Dorsolateral prefrontal cortex (tissue), 122 donors: ENCODE measurements at places on chromosomes 12 and 14.

- no peak for DNase-seq
These were observed 267.2 kb downstream of the SEC23A start for GRCh38 chr14:38835874-38836273.

DNA sequence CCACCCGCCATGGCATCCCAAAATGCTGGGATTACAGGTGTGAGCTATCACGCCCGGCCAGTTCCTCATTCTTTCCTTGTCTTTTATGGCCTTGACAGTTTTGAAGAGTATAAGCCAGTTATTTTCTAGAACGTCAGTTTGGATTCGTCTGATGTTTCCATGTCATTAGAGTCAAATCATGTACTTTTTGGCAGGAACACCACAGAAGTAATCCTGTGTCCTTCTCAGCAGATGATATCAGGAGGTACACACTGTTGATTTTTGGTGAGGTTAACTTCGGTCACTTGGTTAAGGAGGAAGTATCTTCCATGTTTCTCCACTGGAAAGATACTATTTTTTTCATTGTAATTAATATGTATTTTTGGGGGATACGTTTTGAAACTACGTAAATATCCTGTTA, 25.1 kb upstream of the VPS33A start:
- no peak for DNase-seq

GRCh38 chr14:69682621-69683263, 71.3 kb downstream of the SUSD6 start:
- no peak for DNase-seq

- DNase-seq: no peak
These were observed 214.9 kb downstream of the KTN1 start for GRCh38 chr14:55794655-55795595.

- DNase-seq: no peak
These were observed 150.6 kb downstream of the CCDC59 start for GRCh38 chr12:82207556-82207955.

- no peak for DNase-seq
These were observed 454.1 kb downstream of the PCNX1 start for GRCh38 chr14:71361336-71361735.

DNA sequence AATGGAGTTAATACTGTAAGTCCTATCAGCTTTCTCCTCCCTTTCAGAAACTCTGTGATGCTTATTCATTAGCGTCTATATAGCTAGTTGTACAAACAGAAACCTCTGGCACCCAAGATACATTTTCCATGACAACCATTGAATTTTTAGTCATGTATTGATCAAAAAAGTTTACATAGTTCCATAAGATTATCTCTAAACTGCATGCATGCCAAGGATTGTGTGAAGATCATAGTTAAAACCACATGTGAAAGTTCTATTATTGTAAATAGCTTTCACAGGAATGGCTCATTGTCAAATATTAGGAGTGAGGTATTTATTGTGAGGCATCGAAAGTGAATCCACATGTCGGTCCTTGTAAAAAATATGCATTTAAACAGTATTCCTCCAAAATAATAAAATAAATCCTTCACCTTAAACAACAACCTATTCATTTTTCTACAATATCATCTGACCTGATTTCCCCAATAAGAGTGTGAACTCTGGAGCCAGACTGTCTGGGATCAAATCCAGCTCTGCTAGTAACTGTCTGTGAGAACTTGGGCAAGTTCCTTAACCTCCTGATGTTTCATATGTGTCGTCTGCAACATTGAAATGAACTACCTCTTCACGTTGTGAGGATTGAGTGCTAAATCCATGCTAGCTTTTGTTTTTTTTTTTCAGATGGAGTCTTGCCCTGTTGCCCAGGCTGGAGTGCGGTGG, 10.6 kb upstream of the CDKL1 start:
- no peak for DNase-seq

GRCh38 chr14:91873471-91874415, 6.4 kb upstream of the TC2N start:
- DNase-seq: no peak

DNA sequence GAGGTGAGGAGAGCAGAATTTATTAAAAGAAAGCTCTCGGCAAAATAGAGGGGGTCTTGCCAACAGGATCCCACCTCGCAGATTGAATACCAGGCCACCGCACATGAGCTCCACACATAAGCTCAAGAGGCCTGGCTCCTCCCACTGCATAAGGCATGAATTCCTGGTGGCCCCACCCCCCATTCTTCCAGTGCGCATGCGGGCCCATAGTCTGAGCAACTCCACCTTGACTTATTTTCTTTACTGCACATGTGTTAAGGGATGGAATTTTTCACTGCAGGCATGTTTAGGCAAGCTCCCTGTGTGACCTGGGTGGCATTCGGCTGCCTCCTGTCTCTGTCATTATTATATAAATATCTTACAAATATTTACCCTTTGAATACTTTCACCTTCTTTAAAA, 412.5 kb downstream of the RMST start:
- no peak for DNase-seq

DNA sequence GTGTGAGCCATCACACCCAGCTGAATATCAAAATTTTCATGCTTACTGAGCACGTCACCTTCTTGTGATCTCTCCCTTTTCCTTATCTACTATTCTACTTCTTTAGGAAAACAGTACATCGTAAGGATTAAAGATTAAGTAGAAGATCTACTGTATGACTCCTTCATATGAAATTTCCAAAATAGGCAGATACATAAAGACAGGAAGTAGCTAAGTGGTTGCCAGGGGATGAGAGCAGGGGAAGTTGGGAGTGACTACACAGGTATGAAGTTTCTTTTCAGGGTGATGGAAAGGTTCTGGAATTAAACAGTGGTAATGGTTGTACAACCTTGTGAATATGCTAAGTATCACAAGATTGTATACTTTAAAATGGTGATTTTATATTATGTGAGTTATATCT, 36.5 kb upstream of the CERS5 start:
- no peak for DNase-seq

DNA sequence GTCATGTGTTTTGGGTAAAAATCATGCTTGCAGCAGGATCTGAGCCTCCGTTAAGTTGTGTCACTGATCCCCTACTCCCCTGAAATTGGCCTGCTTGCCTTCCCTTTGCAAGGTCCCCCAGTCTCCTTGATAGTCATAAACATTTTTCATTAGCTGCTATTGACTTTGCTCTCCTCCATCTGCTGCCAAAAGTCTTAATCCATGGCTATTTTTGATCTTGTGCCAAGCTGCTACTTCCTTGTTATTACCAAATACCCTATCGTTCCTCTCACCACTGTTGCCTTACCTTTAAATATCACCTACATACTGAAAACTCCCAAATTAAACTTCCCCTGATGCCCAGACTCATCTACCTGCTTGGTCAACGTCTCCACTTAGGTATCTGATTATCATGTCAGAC, 148.3 kb downstream of the PHLDA1 start:
- no peak for DNase-seq

- DNase-seq: peak; percentile 81
These were observed 31.9 kb downstream of the FOS start for GRCh38 chr14:75310295-75311111.

GRCh38 chr14:36508418-36509068, 11.5 kb downstream of the NKX2-1 start:
- no peak for DNase-seq
